ENCODE measurements at places on chromosomes 6 and 20. TPM values are rescaled to one million over a fixed set of nuclear protein-coding genes. Genes with fewer than 3 reads are reported as not detected.

The SYCP2 gene
- 3.1 TPM for total RNA-seq

The RFX6 gene
- not detected for total RNA-seq

The AKAP7 gene
- 3.0 TPM for total RNA-seq

The CRIP3 gene
- total RNA-seq, result not detected

The C6orf52 gene
- total RNA-seq, result not detected

The BIRC7 gene
- total RNA-seq, result not detected

The WFDC12 gene
- total RNA-seq, result not detected

The TMEM30A gene
- total RNA-seq, result 147 TPM

The DNAH8 gene
- under 0.01 TPM for total RNA-seq

The PLTP gene
- total RNA-seq, result 1.4 TPM

The NKAIN2 gene
- total RNA-seq, result not detected

The APCDD1L gene
- total RNA-seq, result not detected

The DCDC2 gene
- total RNA-seq, result not detected

The CLPSL1 gene
- total RNA-seq, result not detected

The LY6G6F gene
- total RNA-seq, result not detected

The RGS17 gene
- 2.8 TPM for total RNA-seq

The PPP1R3D gene
- total RNA-seq, result 8.4 TPM

The CALHM4 gene
- total RNA-seq, result 0.11 TPM

The RIN2 gene
- 55.9 TPM for total RNA-seq

The ZBTB12 gene
- 2.8 TPM for total RNA-seq

The DOK5 gene
- not detected for total RNA-seq

The COX4I2 gene
- total RNA-seq, result not detected

The OTOR gene
- total RNA-seq, result not detected

The RBM24 gene
- total RNA-seq, result 0.22 TPM

The FKBP1C gene
- 1.5 TPM for total RNA-seq

The B4GALT5 gene
- 48.4 TPM for total RNA-seq

The DEFB132 gene
- total RNA-seq, result not detected

The SLPI gene
- total RNA-seq, result 0.69 TPM

The OVOL2 gene
- total RNA-seq, result not detected

The CNBD2 gene
- total RNA-seq, result 5.1 TPM

The SLC26A8 gene
- total RNA-seq, result not detected

The SOX18 gene
- total RNA-seq, result 17.7 TPM

The ZNF217 gene
- 13.8 TPM for total RNA-seq

The TTK gene
- total RNA-seq, result 2.7 TPM

The MMP24 gene
- 0.11 TPM for total RNA-seq

The NKX2-4 gene
- not detected for total RNA-seq

Data from dermis lymphatic vessel endothelial cell (primary cell).